ENCODE measurements at places on chromosomes 11 and 22.

GRCh38 chr11:87425943-87426342 is 388.2 kb downstream of the TMEM135 start:
- no peak for DNase-seq

DNA sequence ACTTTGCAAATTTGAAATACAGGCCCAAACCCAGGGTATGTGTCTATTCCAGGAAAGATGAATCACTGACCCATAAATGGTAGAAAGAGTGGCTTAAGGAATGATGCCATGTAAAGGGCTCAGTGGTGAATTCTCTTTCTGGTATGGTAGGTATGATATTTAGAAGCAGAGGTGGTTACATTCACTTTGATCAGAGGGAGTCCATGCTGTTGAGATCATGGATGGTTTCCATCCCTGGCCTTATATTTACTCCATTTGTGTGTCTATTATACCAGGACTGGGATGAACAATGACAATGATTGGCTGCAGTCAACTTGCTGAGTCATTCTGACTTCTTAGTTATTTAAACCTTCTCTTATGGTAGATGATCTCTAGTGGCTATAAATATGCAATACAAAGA is 419.8 kb upstream of the LRRC4C start:
- DNase-seq: no peak

GRCh38 chr11:65745049-65745448 is 24.5 kb upstream of the RNASEH2C start:
- no peak for DNase-seq

DNA sequence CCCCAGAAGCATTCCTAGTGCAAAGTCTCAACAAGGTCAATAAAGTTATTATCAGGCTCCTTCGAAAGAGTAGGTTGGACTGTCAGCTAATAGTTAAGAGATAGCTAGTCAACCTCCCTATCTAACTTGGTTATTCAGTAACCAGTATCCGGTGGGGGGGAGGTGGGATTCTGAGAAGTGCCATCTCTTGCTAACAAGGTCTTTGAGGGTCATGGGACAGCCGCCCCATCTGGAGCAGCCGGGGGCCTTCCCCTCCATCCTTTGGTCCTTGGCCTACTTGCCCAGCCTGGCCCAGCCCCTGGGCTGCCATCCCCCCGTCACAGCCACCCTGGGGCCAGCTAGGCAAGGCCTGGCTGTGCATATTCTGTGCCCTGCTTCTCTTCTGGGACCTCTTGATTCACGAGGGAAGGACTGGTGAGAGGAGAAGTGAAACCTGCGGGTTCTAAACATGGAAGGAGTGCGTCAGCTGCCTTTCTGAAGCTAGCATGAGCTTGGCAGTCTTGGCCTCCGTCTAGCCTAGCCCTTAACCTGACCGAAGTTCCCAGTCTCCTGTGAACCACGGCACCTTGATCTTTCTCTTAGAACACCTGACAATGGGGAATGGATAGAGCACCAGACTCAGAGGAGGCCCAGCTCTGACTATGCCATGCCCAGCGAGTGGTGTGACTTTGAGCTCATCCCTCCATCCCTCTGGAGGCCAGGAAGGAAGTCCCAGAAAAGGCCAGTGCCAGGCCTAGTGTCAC is 9.3 kb downstream of the SLC37A2 start:
- DNase-seq: no peak

- no peak for DNase-seq
These were observed 529.6 kb downstream of the BRD1 start for GRCh38 chr22:49297871-49298721.

GRCh38 chr11:19374151-19374569 is 133.4 kb upstream of the E2F8 start:
- DNase-seq: no peak
